ENCODE measurements at places on chromosomes 4 and X. TPM values are rescaled to one million over a fixed set of nuclear protein-coding genes. Genes with fewer than 3 reads are reported as not detected.

DNA sequence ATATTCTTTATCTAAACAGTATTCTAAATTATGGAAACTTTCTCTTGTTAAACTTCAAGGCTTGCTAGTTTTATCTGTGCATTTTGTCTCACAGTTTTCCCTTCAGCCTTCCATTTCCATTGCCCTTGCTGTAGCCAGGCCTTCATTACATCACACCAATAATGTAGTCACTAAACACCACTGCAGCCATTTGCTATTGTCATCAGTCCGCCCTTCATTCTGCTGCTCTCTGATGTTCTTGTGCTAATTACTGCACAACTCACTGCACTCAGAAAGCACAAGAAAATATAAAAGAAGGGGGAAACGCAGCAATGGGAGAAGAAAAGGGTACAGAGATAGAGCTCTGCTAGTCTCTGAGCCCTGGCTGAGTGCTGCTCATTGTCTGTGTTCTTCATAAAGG is 239.6 kb upstream of the FSTL5 start:
- H3K27me3 ChIP-seq: no peaks in the 10 kb centered on the region
- no peak for DNase-seq
- H3K36me3 ChIP-seq: no peaks in the 10 kb centered on the region
- H3K4me3 ChIP-seq: no peak overlapping the region
- H3K4me1 ChIP-seq: no peaks in the 10 kb centered on the region
- H3K27ac ChIP-seq: no peak overlapping the region

GRCh38 chr4:58175024-58175423 is 1064.8 kb upstream of the IGFBP7 start:
- H3K27ac ChIP-seq: no peak overlapping the region
- no peaks in the 10 kb centered on the region for H3K4me1 ChIP-seq
- H3K4me3 ChIP-seq: no peak overlapping the region
- H3K27me3 ChIP-seq: no peaks in the 10 kb centered on the region

DNA sequence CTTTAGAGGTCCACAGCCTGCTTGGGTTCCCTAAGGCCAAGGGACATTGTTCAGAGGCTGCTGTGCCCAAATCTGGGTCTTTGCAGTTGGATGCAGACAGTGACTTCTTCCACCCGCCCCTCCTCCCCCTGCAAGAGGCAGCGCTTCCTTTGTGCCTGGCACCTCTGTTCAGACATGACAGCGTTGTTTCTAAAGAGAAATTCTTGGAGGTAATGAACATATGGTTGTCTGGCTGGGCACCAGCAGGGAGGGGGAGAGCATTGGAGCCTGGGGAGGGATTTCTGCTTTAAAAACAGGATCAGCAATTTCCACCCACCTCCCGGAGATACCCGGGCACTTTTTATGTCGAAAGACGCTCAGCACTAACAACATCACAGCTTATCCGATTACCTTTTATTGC is 51.5 kb downstream of the PSAPL1 start:
- peaks cover 32% of the 10 kb centered on the region for H3K27me3 ChIP-seq
- H3K36me3 ChIP-seq: no peaks in the 10 kb centered on the region
- no peaks in the 10 kb centered on the region for H3K4me1 ChIP-seq

DNA sequence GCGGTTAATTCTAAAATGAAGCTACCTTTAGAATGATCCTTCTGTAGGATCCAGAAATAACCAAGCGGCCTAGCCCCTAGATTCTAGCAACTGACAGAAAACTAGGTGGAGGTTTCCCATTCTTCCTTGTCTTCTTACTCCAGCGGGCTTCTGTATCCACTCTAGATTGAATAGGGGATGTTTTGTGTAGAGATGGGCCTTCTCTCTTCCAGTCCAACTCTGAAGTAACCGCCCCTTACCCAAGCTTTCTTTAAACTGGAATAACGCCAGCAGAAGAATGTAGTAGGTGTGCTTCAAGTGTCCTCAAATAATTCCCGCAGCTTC is 386 bp upstream of the TMEM184C start:
- H3K27me3 ChIP-seq: no peaks in the 10 kb centered on the region
- H3K4me1 ChIP-seq: peaks cover 2% of the 10 kb centered on the region
- peak overlapping the region; percentile 90 for H3K4me3 ChIP-seq
- H3K36me3 ChIP-seq: peaks cover 6% of the 10 kb centered on the region

GRCh38 chr4:158799856-158800255 is 31.0 kb downstream of the FNIP2 start:
- no peak for DNase-seq
- H3K27ac ChIP-seq: no peak overlapping the region
- no peaks in the 10 kb centered on the region for H3K36me3 ChIP-seq
- no peaks in the 10 kb centered on the region for H3K27me3 ChIP-seq
- H3K4me3 ChIP-seq: no peak overlapping the region
- peaks cover 7% of the 10 kb centered on the region for H3K4me1 ChIP-seq

DNA sequence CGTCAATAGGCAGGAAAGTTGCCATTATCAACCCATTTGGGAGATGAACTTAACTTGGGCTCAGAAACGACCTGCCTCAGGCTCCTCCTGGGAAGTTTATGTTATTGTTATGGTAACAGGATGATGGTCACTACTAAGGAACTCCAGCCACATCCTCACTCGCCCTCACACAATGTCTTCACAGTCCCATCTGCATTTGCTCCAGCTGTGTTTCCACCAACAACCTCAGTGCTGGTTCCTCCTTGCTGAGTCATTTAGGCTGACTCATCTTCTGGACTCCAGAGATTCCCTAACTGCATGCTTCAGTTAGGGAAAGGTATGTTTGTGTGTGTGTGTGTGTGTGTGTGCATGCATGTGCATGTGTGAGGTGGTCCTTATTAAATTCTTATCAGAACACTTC is 293.4 kb upstream of the BOD1L1 start:
- H3K36me3 ChIP-seq: no peaks in the 10 kb centered on the region
- H3K4me3 ChIP-seq: no peak overlapping the region
- peaks cover 24% of the 10 kb centered on the region for H3K4me1 ChIP-seq
- H3K27me3 ChIP-seq: no peaks in the 10 kb centered on the region

GRCh38 chr4:13484749-13485221 is 645 bp upstream of the RAB28 start:
- no peaks in the 10 kb centered on the region for H3K36me3 ChIP-seq
- H3K27me3 ChIP-seq: no peaks in the 10 kb centered on the region
- DNase-seq: peak; percentile 58
- H3K4me3 ChIP-seq: peak overlapping the region; percentile 84

DNA sequence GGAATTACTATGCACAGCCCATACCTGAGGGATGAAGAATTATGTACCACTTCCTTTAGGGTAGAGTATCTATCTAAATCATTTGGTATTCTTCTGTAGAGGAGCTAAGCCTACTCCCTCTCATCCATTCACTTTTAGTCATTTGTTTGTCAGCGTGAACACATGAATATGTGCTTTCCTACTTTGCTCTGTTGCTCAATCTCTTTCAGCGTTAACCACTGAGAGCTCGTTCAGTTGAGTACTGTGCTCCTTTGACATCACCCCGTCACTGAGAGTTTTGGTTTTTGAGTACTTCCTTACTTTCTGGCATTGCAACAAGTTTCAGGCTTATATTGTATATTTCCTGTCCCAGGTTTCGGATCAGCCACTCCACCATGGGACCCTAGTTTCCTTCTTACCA is 700.6 kb downstream of the NLGN4X start:
- no peak overlapping the region for H3K4me3 ChIP-seq
- H3K27me3 ChIP-seq: no peaks in the 10 kb centered on the region
- H3K36me3 ChIP-seq: no peaks in the 10 kb centered on the region
- no peak for DNase-seq
- no peak overlapping the region for H3K27ac ChIP-seq
- no peaks in the 10 kb centered on the region for H3K4me1 ChIP-seq

DNA sequence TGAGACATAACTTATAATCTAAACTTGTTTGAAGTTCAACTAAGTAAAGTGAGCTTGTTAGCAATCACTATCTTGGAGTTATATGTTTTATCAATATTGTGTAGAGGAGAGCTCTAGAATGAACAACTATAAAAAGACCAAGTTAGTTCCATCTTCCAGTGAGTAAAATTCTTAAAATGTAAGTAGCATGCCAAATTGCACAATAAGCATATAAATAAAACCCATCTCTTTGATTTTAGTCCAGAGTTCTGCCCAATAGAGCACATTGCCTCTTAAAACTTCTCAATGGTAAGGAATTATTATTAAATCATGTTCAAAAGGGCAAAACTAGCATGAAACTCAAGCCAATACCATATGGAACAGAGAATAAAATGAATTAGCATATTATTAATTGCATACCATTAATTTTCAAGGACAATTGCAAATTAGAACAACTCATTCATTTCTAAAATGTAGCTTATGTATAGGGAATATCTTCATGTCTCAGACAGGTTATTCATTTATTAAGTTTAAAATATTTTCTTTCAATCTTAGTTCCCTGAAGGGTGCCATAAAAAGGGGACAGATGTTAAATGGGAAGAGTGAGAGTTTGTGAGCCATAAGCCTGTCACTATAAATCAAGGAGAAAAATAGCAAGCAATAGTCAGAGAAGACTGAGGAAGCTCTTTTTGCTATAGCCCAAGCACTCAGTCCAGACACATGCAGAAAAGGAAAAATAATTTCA is 507.6 kb downstream of the CENPC start:
- no peak for DNase-seq
- H3K4me3 ChIP-seq: no peak overlapping the region
- no peaks in the 10 kb centered on the region for H3K27me3 ChIP-seq
- no peaks in the 10 kb centered on the region for H3K36me3 ChIP-seq
- no peak overlapping the region for H3K27ac ChIP-seq
- H3K4me1 ChIP-seq: no peaks in the 10 kb centered on the region

GRCh38 chr4:71559957-71560571 is 221.2 kb downstream of the SLC4A4 start:
- peak; percentile 64 for DNase-seq
- H3K36me3 ChIP-seq: peaks cover 25% of the 10 kb centered on the region
- H3K27ac ChIP-seq: no peak overlapping the region
- H3K27me3 ChIP-seq: no peaks in the 10 kb centered on the region
- no peak overlapping the region for H3K4me3 ChIP-seq
- H3K4me1 ChIP-seq: 0 out of 2 replicates have a peak, but pooled peaks cover 2% of the 10 kb centered on the region

DNA sequence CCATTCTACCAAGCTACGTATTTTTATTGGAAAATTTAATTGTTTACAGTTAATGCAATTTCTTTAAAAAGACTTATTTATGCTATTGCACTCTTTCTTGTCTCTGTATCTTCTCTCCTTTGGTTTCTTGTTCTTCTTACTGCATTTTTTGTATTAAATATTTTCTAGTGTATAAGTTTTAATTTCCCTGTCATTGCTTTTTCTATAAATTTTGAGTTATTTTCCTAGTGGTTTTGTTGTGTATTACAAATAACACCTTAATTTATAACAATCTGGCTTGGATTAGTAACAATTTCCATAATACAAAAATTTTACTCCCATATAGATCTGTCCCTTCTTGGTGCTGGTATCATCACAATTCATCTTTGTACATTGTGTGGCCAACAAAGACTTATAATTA is 303.5 kb upstream of the SPOCK3 start:
- H3K36me3 ChIP-seq: no peaks in the 10 kb centered on the region
- H3K27me3 ChIP-seq: no peaks in the 10 kb centered on the region
- DNase-seq: no peak
- no peaks in the 10 kb centered on the region for H3K4me1 ChIP-seq

DNA sequence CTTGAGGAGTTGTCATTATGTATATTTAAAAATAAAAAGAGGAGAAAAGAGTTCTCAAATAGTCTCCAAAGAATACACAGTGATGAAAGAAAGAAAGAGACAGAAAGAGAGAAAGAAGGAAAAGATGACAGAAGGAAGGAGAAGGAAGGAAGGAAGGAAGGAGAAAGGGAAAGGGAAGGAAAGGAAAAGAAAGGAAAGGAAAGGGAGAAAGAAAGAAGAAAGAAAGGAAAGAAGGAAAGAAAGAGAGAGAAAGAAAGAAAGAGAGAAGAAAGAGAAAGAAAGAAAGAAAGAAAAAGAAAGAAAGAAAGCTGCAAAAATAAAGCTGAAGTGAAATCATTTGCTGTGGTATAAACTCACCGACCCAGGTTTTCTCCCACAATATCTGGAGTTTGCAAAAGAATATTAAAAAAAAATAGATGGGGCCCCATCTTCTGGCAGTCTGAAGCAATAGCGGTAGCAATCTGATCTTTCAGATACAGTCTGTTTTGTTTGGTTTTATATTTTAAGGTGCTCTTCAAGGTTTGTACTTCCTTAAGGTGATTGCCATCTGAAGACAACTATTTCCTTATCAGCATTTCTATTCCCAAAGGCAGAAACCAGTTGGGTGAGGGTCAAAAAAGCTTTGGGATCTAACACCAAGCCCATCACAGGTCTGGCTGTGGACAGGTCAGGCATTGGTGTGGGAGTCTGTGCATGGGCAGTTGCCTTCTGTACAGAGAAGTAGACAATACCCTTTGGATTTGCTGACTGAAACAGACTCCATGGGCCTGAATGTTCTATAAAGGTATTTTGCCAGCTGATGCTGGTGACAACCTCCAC is 160.4 kb downstream of the CPEB2 start:
- H3K27me3 ChIP-seq: peaks cover 3% of the 10 kb centered on the region
- peaks cover 2% of the 10 kb centered on the region for H3K4me1 ChIP-seq
- no peak overlapping the region for H3K27ac ChIP-seq
- no peaks in the 10 kb centered on the region for H3K36me3 ChIP-seq
- H3K4me3 ChIP-seq: no peak overlapping the region
- peak; percentile 53 for DNase-seq

DNA sequence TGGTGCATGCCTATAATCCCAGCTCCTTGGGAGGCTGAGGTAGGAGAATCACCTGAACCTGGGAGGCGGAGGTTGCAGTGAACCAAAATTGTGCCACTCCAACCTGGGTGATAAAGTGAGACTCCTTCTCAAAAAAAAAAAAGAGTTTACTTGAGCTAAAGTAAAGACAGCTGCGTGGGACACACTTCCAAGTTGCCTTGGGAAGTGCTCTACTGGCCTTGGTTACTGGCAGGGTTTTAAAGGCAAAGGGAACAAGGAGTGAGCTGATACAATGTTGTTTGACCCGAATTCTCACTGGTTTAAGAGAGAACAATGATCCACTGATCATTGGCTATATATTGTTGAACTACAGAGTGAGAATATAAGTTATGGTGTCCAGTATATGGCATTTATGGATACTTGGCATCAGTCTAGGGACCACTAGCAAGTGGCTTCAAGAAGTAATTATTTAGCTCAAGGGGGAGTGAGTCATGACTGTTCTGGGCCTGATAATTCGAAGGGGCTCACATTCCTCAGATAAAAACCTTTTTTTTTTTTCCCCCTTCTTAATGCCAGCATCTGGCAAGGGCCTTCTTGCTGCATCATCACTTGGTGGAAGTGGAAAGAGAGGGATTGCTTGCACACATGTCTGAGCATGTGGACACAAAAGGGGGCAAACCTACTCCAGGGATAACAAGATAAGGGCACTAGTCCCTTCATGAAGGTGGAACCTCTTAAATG is 32.3 kb downstream of the GRK4 start:
- H3K27me3 ChIP-seq: peaks cover 14% of the 10 kb centered on the region
- H3K4me1 ChIP-seq: no peaks in the 10 kb centered on the region
- no peak overlapping the region for H3K4me3 ChIP-seq
- no peaks in the 10 kb centered on the region for H3K36me3 ChIP-seq

DNA sequence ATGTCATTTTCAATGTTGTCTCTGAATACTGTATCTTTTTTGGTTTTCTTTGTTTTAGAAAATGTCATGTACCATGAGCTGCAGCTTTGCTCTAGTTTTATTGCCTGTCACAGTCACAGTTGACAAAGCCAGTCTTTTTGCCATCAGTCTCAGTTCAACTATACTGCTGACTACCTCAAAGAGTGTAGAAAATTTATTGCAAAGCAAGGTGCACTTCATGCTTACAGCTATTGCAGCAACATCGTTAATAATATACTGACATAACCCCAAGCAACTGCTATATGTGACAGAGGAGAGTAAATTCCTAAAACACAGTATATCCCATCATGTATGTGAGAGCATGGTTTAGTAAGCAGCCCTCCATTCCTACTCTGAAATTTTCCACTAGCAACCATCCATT is 2022.3 kb downstream of the ARAP2 start:
- no peaks in the 10 kb centered on the region for H3K4me1 ChIP-seq
- DNase-seq: no peak
- H3K4me3 ChIP-seq: no peak overlapping the region
- no peaks in the 10 kb centered on the region for H3K36me3 ChIP-seq

PFKFB1 gene
- polyA plus RNA-seq: 0.10 TPM

HSFX1 gene
- polyA plus RNA-seq: 0.36 TPM

C4orf50 gene
- polyA plus RNA-seq: not detected

IQCM gene
- polyA plus RNA-seq: not detected

TECRL gene
- polyA plus RNA-seq: not detected

ODAPH gene
- not detected for polyA plus RNA-seq
